ENCODE measurements at places on chromosomes 1 and 21.

DNA sequence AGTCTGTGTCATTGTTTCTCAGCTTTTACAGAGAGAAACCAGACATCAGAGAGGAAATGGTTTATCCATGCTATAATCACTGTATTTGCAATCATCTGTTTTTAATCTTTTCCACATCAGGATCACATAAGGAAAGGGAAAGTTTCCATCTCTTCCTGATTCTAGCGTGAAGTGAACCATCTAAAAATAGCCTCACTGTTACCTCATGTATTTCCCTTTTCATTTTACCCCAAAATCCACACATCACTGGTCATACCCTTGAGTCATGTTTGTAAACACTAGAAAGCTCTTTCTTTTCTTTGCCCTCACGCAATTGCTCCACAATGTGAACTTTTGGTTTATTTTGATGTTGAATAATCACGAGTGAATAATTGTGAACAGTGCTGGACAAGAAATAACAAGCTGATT lies 146.0 kb downstream of the PLA2G4A start:
- DNase-seq: no peak

DNA sequence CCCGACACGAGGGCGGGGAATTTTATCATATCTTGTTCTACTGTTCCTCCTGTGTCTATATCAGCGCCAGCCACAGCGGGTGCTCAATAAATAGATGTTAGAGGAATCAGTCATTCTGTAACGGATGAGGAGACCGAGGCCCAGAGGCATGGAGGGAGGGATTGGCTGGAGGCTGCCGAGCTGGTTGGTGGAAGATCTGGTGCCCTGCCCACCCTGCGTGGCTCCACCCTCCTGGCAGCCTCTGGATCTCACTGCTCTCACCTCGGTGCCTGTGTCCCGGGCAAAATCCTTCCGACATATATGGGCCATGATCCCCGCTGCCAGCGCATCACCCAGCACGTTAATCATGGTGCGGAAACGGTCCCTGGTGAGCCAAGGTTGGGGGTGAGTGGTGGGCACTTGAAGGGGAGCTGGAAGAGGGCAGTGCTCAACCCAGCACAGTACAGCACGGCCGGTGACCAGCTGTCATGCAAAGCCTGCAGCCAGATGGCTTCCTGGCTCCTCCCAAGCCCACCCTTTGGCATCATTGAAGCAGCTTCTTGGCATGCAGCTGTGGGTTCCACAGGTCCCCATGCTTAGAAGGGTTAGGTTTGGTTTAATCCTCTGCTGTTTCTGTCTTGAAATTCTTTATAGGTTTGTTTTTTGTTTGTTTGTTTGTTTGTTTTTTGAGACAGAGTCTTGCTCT lies 26.7 kb downstream of the PODN start:
- no peak for DNase-seq

DNA sequence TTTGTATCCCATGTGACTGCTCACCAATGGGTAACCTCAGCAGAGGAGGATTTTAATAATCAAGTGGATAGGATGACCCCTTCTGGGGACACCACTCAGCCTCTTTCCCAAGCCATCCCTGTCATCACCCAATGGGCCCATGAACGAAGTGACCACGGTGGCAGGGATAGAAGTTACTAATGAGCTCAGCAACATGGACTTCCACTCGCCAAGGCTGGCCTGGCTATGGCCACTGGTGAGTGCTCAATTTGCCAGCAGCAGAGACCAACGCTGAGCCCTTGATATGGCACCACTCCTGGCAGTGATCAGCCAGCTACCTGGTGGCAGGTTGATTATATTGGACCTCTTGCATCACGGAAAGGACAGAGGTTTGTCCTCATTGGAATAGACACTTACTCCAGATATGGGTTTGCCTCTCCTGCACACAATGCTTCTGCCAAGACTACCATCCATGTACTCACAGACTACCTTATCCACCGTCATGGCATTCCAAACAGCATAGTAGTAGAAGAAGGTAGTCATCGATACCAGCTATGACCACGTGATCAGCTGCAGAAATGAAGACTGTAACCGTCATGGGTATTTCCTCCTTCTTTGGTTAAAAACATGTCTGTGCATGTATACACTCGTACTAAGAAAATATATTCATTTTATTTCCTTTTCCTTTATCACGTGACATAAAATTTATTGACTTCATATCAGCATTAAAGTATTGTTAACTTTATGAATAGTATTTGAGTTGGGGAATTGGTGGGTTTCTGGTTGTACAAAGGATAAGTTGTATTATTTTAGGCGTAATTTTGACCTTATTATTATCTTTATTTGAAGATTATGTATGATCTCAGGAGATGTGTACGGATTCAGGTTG lies 562.6 kb downstream of the PTPRU start:
- DNase-seq: no peak

GRCh38 chr21:25897383-25897782 lies 162.6 kb downstream of the GABPA start:
- DNase-seq: no peak

- DNase-seq: no peak
Measured at GRCh38 chr1:186871784-186872183, 43.0 kb downstream of the PLA2G4A start.

DNA sequence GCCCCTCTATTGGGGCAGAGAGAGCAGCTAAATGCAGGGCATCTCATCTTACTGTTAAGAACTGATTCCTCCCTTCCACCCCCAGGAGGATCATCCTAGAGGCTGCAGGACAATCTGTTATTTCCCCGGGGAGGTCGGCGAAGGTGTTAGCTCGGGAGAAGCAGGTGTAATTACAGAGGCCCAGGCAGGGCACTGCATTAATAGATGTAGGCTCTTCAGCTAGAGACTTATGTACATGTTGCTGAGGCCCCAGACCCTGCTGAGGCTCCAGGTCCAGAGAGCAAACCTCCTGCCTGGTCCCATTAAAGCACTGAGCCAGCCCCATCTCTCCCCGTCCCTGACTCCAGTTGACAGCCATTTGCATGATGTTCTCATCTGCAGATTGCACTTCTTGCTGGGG lies 320.3 kb upstream of the VAMP3 start:
- no peak for DNase-seq

GRCh38 chr1:244833734-244834542 lies 1.5 kb upstream of the COX20 start:
- DNase-seq: peak; percentile 67

- peak; percentile 56 for DNase-seq
Measured at GRCh38 chr1:59071876-59072582, 224.9 kb upstream of the FGGY start.

- no peak for DNase-seq
Measured at GRCh38 chr1:93031711-93032110, 47.4 kb upstream of the MTF2 start.

GRCh38 chr1:117565076-117565556 lies 40.7 kb upstream of the TENT5C start:
- no peak for DNase-seq

GRCh38 chr21:25240974-25241373 lies 366.3 kb downstream of the MRPL39 start:
- no peak for DNase-seq

DNA sequence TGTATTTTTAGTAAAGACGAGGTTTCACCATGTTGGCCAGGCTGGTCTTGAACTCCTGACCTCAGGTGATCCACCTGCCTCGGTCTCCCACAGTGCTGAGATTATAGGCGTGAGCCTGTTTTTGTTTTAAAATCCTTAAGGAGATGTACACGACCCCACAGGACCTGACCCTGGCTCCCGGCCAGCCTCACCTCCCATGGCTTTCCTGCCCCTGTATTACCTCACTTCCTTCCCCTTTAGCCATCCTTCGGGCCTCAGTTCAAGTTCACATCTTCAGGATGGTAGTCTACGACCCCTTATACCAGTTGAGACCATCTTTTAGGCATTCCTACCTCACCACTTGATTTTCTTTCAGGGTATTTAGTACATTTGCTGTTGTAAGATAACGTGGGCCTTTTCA lies 36.3 kb downstream of the TCP10L start:
- no peak for DNase-seq

DNA sequence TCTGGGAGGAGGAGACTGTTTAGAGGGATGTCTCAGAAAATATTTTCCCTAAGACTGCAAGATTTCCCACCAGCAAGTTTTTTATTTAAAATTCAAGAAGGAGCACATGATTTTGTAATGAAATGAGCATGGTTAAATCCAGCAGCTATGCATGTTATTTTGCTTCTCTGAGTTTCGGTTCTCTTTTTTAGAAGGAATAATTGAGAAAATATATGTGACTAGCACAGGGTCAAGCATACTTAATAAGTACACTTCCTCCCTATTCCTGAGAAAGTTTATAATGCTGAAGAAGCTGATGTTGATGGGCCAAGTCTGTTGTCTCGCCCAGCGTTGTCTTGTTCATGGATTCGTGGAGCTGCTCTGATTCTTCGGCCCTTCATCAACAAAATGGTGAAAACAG lies 51.2 kb downstream of the EXO1 start:
- DNase-seq: no peak

GRCh38 chr1:230778916-230779590 lies 31.9 kb downstream of the CAPN9 start:
- DNase-seq: no peak

- peak; percentile 47 for DNase-seq
Measured at GRCh38 chr1:22930240-22930912, 42.3 kb downstream of the LACTBL1 start.

DNA sequence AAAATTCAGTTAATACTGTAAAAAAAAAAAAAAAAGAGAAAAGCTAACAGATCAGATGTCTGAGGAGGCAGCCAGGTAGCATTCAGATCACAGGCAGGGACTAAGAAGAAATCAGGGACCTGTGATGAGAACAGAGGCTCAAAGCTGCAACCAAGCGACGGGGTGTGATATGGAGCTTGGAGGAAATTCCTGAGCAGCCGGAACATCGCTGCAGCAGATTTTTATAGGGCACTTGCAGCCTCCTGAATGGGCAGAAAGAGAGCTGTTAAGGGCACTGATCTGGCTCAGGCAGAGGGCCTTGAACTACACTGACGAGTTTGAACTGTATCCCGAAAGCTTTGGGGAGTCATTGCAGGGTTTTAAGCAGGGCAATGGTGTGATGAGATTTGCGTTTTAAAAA lies 315.4 kb downstream of the ADGRL2 start:
- DNase-seq: no peak

DNA sequence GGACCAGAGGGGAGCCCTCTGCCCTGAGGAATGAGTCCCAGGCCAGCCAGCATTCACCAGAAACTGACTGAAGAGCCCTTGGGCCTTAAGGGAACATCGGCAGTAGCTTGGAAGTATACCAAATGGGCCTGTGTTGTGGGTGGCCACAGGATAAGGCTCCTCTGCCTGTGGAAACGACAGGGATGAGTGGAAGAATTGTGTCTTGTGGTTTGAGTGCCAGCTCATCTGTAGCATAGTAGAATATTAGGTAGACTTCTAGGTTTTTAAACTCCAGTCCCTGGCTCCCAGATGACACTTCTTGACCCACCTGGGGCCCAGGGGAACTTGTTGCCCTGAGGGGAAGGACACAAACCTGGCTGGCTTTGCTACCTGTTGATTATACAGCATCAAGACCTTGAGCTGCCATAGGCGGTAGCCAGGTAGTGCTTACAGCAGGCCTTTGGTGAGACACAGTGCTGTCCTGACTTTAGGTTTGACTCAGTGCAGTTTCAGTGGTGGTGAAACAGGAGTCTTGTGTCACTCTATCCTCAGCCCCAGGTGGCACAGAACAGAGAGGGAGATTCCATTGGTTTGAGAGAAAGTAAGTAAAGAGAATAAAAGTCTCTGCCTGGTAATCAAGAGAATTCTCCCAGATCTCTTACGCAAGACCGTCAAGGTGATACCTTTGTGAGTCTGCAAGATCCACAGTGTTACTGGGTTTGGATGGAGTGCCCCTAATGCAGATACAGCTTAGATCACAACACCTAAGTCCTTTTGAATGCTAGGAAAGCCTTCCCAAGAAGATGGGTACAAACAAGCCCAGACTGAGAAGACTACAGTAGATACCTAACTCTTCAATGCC lies 50.2 kb downstream of the RABGAP1L start:
- peak; percentile 46 for DNase-seq

DNA sequence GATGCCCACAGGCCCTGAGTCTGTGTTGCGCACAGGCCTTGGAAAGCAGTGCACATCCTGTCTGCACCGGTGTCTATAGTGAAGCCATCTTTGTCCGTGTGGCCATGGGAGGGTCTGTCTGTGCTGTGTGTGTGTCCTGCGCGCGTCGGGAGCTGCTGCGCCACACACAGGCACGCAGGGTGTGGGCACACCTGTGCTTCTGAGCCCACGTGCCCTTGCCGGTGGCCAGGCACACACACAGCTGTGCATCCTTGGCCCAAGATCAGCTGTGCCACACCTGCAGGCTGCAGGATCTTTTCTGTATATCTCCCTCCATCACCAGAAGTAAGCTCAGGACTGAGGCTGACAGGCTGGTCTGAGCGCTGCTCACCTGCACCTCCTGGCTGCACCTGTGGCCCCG lies 3.2 kb upstream of the SAMD11 start:
- DNase-seq: no peak

DNA sequence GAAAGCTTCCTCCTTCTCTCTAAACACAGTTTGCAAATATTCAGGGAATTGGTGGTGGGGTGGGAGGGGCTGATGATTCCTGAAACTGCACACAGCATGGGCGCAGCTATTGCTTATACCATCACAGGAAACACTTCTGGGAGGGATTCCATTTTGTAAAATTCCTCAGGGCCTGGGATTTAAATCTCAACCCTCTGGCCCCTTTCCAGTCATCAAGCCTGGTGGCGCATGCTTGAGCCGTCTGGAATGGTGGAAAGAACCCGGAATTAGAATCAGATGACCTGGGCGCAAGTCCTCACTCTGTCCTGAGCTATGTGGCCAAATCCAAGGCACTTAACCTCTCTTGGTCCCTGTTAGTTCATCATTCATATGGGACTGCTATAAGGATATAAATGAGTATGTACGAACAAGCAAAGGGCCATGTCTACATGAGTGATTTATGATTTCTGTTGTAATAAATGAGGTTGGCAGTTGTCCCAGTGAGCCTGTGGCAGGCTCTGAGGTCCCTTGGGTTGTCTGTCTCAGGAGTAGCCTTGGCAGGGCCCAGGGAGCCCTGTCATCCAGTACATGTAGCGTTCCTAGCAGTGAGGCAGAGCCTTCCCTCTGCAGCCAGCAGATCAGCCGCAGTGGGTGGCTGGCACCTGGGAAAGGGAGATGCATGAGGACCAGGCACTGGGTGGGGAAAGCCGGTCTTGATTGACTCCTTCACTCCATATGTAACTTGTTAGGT lies 72.0 kb downstream of the MAN1C1 start:
- no peak for DNase-seq

DNA sequence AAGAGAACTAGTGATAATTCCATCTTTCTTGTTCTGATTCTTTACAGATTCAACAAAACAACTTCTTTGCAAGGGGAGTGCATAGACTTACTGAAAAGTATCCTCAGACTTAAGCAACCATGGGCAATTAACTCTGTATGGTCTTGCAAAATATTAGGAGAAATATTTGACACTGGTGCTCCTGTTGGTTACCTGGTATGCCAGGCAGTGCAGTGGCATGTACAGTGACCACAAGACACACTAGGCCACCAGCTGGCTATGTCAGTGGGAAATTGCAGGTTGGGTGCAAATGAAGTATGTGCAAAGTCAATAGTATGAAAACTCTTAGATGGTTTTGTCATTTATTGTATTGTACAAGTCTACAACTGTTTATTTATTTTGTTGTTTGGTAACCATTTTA lies 34.5 kb downstream of the EPS15 start:
- DNase-seq: no peak

- DNase-seq: no peak
Measured at GRCh38 chr1:57447551-57447950, 23.7 kb upstream of the DAB1 start.
